ENCODE measurements at places on chromosomes 3 and 15.

DNA sequence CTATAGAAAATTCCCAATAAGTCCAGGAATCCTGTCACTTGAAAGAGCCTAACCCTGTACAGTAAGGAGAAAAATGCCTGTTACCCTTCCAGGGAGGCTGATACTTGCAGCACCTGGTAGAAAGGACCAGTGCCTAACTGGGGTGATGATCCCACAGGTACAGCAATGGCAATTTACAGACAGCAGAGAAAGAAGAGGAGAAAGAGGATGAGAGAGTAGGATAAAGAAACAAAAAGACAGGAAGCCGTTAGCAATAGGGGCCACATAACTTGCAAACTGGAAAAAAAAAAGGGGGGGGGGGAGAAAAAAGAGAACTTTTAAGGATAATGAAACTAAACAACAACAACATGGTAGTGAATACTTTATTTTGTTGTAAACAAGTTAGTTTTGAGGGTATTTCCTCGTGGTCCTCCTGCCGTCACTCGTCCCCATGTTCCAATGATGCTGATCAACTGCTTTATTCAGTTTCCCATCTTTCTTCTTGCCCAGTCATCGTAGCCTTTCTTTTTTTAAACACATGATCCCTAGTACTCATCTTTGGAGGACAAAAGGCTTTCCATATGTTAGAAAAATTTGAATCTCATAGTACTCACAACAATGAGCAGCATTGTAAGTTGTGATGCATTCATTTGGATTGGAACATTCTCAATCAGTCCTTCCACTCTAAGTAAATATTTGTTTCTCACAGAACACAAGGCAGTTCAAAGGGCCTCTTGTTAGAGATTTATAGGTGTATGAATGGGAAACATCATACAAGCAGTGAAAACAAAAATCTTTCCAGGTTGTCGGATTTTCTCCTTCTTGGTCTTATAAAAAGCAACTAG lies 8.6 kb downstream of the TM4SF1 start:
- no peak for DNase-seq

GRCh38 chr15:50241684-50242450 lies 23.7 kb downstream of the HDC start:
- no peak for DNase-seq

DNA sequence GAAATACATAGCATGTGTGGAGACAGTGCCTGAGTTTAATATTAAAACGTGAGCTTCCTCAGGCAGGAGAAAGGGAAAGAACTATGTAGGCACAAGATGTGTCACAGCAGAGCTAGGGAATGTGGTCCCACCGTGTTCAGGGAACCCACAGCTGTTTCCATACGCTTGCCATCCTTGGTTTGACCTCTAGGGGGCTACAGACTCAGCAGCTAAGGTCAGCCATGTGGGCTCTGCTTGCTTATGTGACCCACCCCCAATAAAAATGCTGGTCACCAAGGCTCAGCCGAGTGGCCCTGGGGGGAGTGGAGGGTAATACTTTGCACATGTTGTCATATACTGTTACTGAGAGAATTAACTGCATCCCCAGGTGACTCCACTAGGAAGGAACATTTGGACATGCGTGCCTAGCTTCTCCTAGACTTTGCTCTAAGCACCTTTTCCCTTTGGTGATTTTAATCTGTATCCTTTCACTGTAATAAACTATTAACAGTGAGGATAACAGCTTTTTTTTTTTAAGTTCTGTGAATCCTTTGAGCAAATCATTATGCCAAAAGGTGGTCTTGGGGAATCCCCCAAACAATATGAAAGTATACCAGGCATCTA lies 3.3 kb downstream of the TUBGCP5 start:
- DNase-seq: no peak

- DNase-seq: peak; percentile 41
These were observed 93.9 kb upstream of the RASGRF1 start for GRCh38 chr15:79184465-79184892.

- DNase-seq: no peak
These were observed 230.2 kb upstream of the ARRDC4 start for GRCh38 chr15:97730315-97730714.

- DNase-seq: no peak
These were observed 169.5 kb upstream of the CNTN6 start for GRCh38 chr3:923161-923910.

GRCh38 chr3:117540597-117540996 lies 831.0 kb downstream of the TUSC7 start:
- no peak for DNase-seq

- DNase-seq: no peak
These were observed 17.3 kb downstream of the ZNF148 start for GRCh38 chr3:125357837-125358236.

- DNase-seq: no peak
These were observed 755.7 kb downstream of the MCTP2 start for GRCh38 chr15:94987085-94987484.

DNA sequence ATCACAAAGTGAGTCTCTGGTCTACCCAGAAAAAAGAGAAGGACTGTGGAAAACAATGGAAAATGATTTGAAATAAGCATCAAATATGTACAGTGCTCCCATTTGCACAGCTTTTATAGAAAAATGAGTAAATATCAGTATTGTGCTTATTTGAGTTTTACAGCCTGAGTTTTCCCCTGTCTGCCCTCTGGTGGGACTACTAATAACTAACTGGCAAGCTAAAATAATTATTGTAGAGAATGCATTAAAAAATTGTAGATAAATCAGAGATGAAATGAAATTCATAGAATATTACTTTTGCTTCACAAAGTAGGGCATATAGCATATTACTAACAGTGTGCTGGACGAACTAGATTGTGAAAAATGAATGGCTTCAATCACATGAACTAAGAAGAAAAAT lies 287.1 kb downstream of the NAALADL2 start:
- no peak for DNase-seq

- no peak for DNase-seq
These were observed 681.3 kb downstream of the ROBO1 start for GRCh38 chr3:79086514-79086913.

DNA sequence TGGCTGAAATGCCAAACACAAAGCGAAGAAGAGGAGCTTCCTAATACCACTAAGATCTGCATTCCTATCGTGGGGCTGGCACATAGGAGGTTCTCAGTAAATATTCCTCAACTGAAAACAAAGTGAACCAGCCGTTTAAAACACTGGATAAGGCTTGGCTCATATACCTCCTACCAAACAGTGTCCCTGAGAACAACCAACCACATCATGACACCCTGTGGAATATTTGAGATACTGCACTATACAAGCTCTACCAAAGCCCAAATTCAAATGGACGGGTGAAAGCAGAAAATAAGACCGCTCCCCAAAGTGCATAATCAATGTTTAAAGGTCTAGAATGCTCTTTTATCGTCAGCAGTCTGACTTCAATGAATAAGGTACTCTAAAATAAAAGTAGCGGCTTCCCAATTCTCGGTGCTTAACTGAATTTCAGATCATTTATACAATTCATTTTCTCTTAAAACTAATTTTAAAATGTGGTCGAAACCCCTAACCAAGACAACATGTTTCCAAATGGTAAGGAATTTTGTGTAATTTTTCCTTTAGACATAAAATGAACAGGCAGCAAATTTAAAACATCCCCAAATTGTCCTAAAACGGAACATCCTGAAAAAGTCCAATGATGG lies 425.8 kb downstream of the ERC2 start:
- no peak for DNase-seq

- no peak for DNase-seq
These were observed 22.1 kb downstream of the MFN1 start for GRCh38 chr3:179369621-179370020.
